ENCODE measurements at places on chromosomes 6 and 20. TPM values are rescaled to one million over a fixed set of nuclear protein-coding genes. Genes with fewer than 3 reads are reported as not detected.

DNA sequence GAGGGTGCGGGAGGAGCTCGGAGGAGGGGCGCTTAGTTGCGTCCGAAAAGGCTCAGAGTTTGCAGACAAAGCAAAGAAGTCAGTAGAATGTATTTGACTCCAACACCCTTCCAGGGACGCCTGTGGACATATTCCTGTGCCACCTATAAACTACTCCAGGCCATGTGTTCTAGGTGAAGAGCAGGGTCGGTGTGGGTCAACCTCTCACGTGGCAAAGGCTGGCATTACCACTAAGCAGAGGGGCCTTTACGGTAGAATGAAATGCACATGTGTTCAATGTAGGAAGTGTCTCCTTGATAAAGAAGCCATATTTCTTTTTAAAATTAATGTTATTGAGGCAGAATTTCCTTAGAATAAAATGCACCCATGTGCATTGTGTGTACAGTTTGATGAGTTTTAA, 15.4 kb downstream of the SIRT5 start:
- H3K4me1 ChIP-seq, result no peaks in the 10 kb centered on the region
- no peak overlapping the region for H3K4me3 ChIP-seq
- H3K27me3 ChIP-seq, result no peaks in the 10 kb centered on the region
- no peak for DNase-seq
- H3K36me3 ChIP-seq, result peaks cover 5% of the 10 kb centered on the region
- H3K27ac ChIP-seq, result no peak overlapping the region

- H3K27me3 ChIP-seq, result no peaks in the 10 kb centered on the region
- no peak overlapping the region for H3K4me3 ChIP-seq
- DNase-seq, result no peak
- no peaks in the 10 kb centered on the region for H3K36me3 ChIP-seq
- no peak overlapping the region for H3K27ac ChIP-seq
Observed at GRCh38 chr6:148935705-148936435, 189.0 kb downstream of the UST start.

- H3K36me3 ChIP-seq, result no peaks in the 10 kb centered on the region
- H3K4me3 ChIP-seq, result no peak overlapping the region
- H3K27me3 ChIP-seq, result no peaks in the 10 kb centered on the region
- H3K4me1 ChIP-seq, result peaks cover 6% of the 10 kb centered on the region
- H3K27ac ChIP-seq, result no peak overlapping the region
Observed at GRCh38 chr6:20129290-20130088, 82.8 kb downstream of the MBOAT1 start.

C6orf15 gene
- not detected for total RNA-seq

RAMACL gene
- 4.0 TPM for total RNA-seq
